Activated CD8-positive, alpha-beta T cell treated with anti-CD3 and anti-CD28 coated beads, Interleukin-2, amount 10 ng/mL, durations not matched to agents 7 days and 5 days (primary cell): ENCODE measurements at places on chromosomes 1 and 21. TPM values are rescaled to one million over a fixed set of nuclear protein-coding genes. Genes with fewer than 3 reads are reported as not detected.
A peak's percentile ranks its signal among the peaks of the same experiment; 100 is the strongest.

GRCh38 chr1:194076646-194077045 is 890.2 kb upstream of the B3GALT2 start:
- no peak for DNase-seq

GRCh38 chr1:218284377-218284916 is 646 bp upstream of the RRP15 start:
- no peak for DNase-seq

DNA sequence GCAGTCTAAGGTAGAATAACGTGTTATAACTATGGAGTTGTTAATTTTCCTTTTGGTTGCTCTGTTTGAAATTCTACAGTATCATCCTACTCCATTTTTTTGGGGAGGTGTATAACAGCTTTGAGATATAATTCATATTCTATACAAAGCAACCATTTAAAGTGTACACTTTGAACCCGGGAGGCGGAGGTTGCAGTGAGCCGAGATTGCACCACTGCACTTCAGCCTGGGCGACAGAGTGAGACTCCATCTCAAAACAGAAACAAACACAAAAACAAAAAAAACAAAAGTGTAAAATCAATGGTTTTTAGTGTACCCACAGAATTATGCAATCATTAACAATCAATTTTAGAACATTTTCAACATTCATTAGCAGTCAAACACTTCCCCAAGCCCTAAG is 33.8 kb downstream of the CNIH4 start:
- DNase-seq: no peak

GRCh38 chr1:17370618-17371017 is 1.4 kb upstream of the PADI6 start:
- no peak for DNase-seq

DNA sequence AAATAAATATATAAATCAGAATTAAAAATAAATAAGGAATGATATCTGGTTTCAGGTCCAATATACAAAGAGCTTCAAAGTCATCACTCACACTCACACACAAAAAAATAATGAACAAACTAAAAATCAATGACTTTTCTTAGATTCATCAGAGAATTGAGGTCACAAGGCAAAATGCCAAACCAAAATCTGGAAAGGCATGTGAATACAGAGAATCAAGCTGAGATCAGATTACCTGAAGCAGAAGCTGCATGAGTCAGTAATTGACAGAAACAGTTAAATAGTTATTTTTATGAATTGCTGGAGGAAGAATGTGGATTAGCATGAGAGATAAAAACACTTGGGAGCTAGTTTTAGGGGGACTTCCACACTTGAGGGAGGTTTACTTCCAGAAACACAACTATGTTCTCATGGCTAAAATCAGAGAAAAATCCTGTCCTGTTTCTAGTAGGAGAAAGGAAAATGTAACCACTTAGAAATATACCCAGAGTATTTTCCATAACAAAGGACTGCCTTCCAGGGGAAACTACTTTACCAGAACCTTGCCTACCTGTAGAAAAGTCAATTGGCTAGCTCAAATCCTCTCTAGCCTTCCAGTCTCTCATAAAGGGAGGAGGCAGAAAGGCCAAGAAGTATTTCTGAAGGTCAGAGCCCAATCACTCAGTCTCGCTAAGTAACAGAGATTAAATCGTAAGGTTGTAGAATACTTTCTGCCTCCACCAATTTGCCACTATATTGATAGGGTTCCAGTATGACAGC is 536.6 kb upstream of the NR5A2 start:
- DNase-seq: no peak

GRCh38 chr1:221801251-221801661 is 59.4 kb upstream of the DUSP10 start:
- no peak for DNase-seq

GRCh38 chr1:184649451-184649888 is 105.2 kb downstream of the EDEM3 start:
- no peak for DNase-seq

DNA sequence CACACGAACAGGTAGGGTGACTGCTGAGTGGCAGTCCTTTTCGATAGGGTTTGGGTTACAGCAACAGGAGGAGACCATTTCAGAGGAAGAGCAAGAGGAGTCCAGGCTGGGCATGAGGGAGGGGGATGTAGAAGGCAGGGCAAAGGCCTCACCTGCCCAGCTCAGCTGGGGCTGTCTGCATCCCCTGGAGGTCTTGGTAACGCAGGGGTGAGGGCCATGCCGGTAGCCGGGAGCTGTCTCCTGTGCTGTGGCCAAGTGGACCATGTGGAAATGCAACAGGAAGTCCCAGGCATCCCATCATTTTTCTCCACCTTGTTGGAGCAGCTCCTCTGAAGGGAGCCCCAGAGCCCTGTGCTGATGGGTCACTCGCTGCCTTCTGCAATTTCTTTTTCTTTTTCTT is 105.4 kb upstream of the C1orf174 start:
- DNase-seq: no peak

DNA sequence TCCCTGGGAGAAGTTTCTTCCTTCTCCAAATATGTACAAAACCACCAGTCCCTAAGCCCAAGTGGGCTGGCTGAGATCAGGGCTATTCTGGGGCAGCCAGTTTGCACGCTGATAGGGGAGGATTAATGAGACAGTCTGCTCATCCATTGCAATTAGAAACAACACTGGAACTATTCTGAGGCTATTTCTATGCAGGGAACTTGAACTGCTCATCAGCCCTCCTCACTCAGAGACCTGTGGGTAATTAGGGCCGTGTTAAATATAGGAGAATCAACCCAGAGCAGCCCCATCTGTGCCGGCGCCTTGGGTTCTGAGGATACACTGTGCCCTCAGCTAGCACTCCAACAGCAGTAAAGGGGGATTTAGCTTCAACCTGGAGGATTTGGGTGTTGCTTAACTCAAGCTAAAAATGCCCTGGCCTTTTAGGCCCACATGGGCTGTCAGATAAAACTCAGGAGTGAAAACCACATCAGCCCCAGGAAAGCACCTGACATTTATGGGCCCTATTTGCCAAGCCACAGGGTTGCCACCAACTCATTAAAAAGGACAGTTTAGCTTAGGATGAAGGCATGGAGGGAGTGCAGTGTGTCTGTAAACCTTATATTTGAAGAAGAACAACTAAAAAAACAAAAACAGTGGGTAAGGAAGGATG is 53.9 kb downstream of the DUSP10 start:
- DNase-seq: no peak

- no peak for DNase-seq
Observed at GRCh38 chr21:32137931-32138330, 140.9 kb downstream of the MIS18A start.

GRCh38 chr1:199762572-199762971 is 264.9 kb upstream of the NR5A2 start:
- DNase-seq: no peak

- DNase-seq: no peak
Observed at GRCh38 chr1:228060458-228061190, 21.9 kb upstream of the ARF1 start.

- DNase-seq: no peak
Observed at GRCh38 chr1:17617787-17618557, 78.5 kb downstream of the ARHGEF10L start.

DNA sequence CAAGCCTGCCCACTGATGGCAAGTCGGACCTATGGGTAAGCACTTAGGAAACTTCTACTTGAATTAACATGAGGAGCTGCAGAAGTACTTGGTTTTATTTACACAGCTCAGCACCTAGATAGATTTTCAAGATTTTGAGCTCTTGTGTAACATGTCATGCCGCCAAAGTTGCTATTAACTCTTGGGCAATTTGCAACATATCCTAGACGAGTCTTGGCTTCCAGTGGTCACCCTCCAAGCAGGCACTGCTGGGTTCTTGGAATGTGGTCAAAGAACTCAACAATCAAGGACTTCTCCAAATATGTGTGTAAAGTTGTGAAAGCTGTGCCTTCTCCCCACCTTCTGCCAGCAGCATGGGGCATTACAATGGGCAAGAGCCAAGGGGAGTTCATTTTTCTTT is 17.8 kb upstream of the GUCA2B start:
- DNase-seq: no peak

DNA sequence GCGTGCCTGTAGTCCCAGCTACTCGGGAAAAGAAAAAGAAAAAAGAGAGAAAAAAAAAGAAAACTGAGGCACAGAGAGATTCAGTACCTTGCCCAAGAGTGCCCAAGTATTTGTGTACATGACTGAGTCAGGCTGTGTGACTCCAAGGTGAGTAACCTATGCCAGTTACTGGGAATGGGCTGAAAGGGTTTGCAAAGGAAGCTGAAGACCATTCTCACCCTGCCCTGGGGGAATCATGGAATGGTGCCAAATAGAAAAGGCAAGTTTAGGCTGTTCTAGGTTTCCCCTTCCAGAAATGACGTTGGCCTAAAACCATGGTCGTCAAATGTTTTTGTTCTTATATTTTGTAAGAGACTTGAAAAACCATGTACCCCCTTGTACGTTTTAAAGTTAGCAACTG is 37.9 kb upstream of the LRIG2 start:
- no peak for DNase-seq

DNA sequence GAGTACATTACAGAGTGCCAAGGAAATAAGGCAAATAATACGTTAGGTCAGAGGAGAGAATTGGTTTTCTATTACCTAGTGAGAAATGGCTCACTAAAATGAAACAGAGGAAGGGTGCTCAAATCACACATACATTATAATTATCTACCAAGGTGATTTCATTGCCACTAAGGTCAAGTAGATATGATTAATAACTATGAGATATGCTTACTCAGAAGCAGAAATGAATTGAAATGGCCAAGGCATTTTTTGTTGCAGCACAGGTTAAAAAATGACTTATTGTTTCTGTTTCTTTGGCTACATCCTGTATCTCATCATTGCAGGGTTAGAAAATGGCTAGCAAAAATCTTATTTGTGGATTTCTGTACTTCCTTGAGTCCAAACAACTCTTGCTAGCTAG is 154.5 kb upstream of the GORAB start:
- DNase-seq: no peak

GRCh38 chr1:2212532-2213491 is 15.3 kb upstream of the SKI start:
- peak; percentile 79 for DNase-seq

GRCh38 chr1:57133686-57134085 is 167.9 kb upstream of the C8B start:
- no peak for DNase-seq

GRCh38 chr1:65826782-65827181 is 34.1 kb downstream of the PDE4B start:
- no peak for DNase-seq

DNA sequence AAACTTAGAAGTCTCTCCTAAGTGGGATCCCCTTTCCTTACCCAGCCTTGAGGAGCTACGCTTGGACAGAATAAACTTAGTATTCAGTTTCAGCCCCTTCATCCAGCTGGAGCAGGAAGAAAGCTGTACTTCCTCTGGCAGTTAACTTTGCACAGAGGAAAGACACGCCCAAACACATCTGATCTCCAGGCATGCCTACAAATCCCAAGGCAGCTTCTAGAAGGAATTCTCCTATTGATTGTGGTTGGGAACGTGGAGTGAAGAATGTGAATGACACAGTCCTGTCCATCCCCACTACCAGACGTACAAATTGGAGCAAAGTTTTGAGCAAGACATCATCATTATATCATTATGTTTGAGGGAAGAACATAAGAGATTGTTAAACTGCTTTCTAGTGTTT is 6.6 kb upstream of the AK4 start:
- no peak for DNase-seq

GRCh38 chr1:25031601-25031965 is 101.5 kb upstream of the RUNX3 start:
- DNase-seq: peak; percentile 52

- no peak for DNase-seq
Observed at GRCh38 chr1:212754680-212755079, 36.9 kb downstream of the NSL1 start.

DNA sequence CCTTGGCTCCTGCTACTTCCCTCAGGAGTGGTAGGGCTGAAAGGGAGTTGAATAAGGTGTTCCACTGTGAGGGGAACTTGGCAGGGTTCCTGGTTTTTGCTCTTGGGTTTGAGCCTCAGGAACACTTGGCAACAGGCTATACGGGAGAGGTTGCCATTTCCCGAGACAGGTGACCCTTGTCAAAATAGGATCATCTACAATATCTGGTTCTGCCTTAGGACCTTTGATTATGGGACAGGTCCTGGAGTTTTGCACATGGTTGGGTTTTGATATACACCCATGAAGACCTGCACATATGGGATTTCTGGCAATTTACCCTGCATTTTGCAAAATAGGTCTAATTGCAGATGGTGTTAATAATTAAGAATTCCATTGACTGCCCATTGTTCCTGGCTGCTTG is 31.1 kb downstream of the YY1AP1 start:
- DNase-seq: no peak

DNA sequence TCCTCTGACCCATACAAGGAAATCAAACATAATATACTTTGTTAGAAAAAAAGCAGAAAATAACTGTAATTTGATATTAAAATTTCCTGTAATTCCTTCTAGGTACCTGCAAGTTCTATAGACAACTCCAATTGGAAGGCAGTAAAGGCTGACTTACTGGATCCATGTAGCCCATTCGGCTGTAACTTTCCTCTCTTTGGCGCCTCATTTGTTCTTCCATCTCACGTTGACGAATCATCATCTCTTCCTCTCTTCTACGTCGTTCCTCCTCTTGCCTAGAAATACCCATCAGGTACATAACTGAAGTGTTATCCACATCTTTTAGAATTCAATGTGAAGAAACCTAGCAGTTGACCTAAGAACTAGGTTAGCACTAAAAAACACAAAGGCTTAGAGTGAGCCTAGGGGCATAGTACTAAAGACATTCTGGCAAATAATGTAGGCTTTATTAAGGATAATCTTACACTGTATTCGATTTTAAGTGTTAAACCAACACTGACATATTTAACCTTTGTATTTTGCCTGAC is 5.1 kb downstream of the SFPQ start:
- DNase-seq: no peak

DNA sequence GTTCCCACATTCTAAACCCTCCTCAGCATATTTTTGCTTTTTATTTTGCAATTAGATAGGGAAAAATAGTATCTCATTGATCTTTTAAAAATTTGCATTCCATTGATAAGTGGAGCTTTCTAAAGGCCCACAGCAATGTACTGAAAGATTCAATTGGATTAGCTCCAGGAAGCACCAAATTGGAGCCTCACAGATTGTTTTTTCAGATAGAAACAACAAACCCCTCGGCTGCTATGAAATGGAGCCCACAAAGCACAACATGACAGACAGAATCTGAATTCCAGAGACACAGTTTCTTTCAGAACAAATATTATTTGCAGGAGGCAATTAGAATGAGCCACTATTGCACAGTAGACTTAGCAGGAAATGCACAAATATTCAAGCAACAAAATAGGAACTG is 58.9 kb upstream of the KIF26B start:
- DNase-seq: no peak

The AADACL3 gene
- not detected for total RNA-seq

The MSH4 gene
- 0.21 TPM for total RNA-seq

The ADORA1 gene
- total RNA-seq: not detected

The GLMN gene
- 18.4 TPM for total RNA-seq

The KCNJ6 gene
- total RNA-seq: not detected

The CPLANE2 gene
- 5.1 TPM for total RNA-seq

The RBM11 gene
- total RNA-seq: 0.50 TPM

The GCSAML gene
- total RNA-seq: not detected
